ENCODE measurements at places on chromosomes 12 and 14. TPM values are rescaled to one million over a fixed set of nuclear protein-coding genes. Genes with fewer than 3 reads are reported as not detected.
A peak's percentile ranks its signal among the peaks of the same experiment; 100 is the strongest.

DNA sequence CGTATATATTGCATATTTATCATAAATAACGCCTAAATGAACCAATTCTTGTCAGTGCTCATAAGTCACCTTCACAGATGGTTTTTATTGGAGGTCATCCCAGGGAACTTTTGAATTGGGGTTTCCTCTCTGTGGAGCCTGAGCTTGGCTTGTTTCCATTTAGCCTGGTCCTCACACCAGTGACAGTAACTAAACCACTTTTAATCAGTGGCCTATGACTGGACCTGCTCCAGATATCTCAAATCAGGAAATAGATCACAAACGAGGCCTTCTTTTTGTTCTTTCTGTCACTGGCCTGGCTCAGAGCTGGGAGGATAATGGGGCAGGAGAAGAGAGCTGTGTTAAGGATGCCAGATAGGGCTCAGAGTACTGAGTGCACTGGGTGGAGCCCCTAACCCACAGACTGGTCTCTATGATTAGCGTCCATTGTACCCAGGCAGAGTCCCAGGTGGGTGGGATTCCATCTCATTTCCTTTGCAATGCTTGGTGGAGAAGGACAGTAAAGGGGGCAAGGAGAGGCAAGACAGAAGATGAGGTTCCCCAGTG, 92.4 kb downstream of the NUAK1 start:
- DNase-seq = no peak

DNA sequence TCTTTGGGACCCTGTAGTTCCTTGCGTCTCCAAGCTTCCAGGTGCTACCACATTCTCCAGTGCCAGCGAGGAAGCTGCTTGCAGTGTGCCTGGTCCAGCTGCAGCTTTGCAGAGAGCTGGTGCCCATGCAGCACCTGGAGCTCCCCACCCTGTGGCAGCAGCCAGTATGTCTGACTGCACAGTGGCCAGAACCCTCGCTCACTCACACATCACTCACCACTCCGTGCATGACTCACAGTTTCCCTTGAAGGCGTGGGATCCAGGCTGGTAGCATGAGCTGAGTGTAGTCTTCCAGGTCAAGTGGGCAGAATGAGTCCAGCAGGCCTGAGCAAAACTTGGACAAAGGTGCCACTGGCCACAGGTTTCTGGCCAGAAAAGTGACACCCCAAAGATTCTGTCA, 33.6 kb downstream of the SDR9C7 start:
- no peak for DNase-seq

- peak; percentile 54 for DNase-seq
Observed at GRCh38 chr12:121872546-121873215, 14.0 kb upstream of the HPD start.

- no peak for DNase-seq
Observed at GRCh38 chr12:3962631-3963483, 89.7 kb upstream of the PARP11 start.

GRCh38 chr12:69266036-69266635, 26.8 kb downstream of the CPSF6 start:
- no peak for DNase-seq

GRCh38 chr12:79426121-79426520, 264.6 kb downstream of the PAWR start:
- DNase-seq = no peak

GRCh38 chr12:117300174-117300573, 61.3 kb downstream of the NOS1 start:
- no peak for DNase-seq

The SLC5A8 gene
- 45.0 TPM for polyA plus RNA-seq

The PIWIL1 gene
- polyA plus RNA-seq = 0.70 TPM

The SLC6A12 gene
- polyA plus RNA-seq = 14.1 TPM
